ENCODE measurements at places on chromosomes 2 and 18. TPM values are rescaled to one million over a fixed set of nuclear protein-coding genes. Genes with fewer than 3 reads are reported as not detected.

DNA sequence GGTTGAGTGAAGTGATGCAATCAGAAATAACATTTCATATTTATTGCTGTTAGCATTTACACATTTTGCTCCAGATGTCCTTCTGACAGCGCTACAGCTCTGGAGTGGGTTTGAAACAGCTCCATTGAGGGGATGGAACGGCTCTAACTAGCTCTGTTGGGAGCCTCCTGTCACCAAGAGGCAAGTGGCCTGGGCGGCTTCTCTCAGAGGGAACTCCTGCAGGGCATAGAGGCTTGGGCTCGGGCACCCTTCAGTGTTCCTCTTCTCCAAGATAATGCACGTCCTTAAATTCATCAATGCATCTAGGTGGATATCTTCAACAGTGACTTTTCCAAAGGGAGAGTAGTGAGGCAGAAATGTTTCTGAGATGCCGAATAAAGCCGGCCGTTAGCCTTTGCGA, 122.5 kb downstream of the CNTNAP5 start:
- H3K4me3 ChIP-seq: no peak overlapping the region
- no peaks in the 10 kb centered on the region for H3K36me3 ChIP-seq
- no peaks in the 10 kb centered on the region for H3K4me1 ChIP-seq
- H3K27me3 ChIP-seq: no peaks in the 10 kb centered on the region
- no peak for DNase-seq

- no peak overlapping the region for H3K27ac ChIP-seq
- no peaks in the 10 kb centered on the region for H3K36me3 ChIP-seq
- no peaks in the 10 kb centered on the region for H3K4me1 ChIP-seq
- H3K27me3 ChIP-seq: no peaks in the 10 kb centered on the region
- H3K4me3 ChIP-seq: no peak overlapping the region
Measured at GRCh38 chr2:143675021-143675420, 545.8 kb downstream of the ARHGAP15 start.

- no peaks in the 10 kb centered on the region for H3K36me3 ChIP-seq
- H3K4me3 ChIP-seq: no peak overlapping the region
- H3K4me1 ChIP-seq: no peaks in the 10 kb centered on the region
Measured at GRCh38 chr2:239604861-239605260, 204.0 kb upstream of the HDAC4 start.

GRCh38 chr18:11859903-11860407, 8.7 kb downstream of the CHMP1B start:
- no peaks in the 10 kb centered on the region for H3K36me3 ChIP-seq
- no peaks in the 10 kb centered on the region for H3K27me3 ChIP-seq
- H3K27ac ChIP-seq: peak overlapping the region; percentile 70
- DNase-seq: peak; percentile 66
- no peak overlapping the region for H3K4me3 ChIP-seq
- peaks cover 44% of the 10 kb centered on the region for H3K4me1 ChIP-seq

GRCh38 chr2:42787424-42787787, 5.0 kb downstream of the HAAO start:
- H3K27me3 ChIP-seq: no peaks in the 10 kb centered on the region
- no peak for DNase-seq
- no peak overlapping the region for H3K4me3 ChIP-seq
- peaks cover under 1% of the 10 kb centered on the region for H3K4me1 ChIP-seq
- no peak overlapping the region for H3K27ac ChIP-seq
- H3K36me3 ChIP-seq: no peaks in the 10 kb centered on the region

- H3K36me3 ChIP-seq: no peaks in the 10 kb centered on the region
- no peaks in the 10 kb centered on the region for H3K27me3 ChIP-seq
- H3K4me3 ChIP-seq: no peak overlapping the region
- H3K27ac ChIP-seq: no peak overlapping the region
Measured at GRCh38 chr18:51647346-51647745, 449.9 kb upstream of the MEX3C start.

Gene NCKAP5
- 1.2 TPM for total RNA-seq

GRCh38 chr2:182207049-182207746, 219.6 kb downstream of the PDE1A start:
- no peaks in the 10 kb centered on the region for H3K4me1 ChIP-seq
- H3K4me3 ChIP-seq: no peak overlapping the region
- no peaks in the 10 kb centered on the region for H3K27me3 ChIP-seq
- no peak overlapping the region for H3K27ac ChIP-seq
- DNase-seq: no peak
- H3K36me3 ChIP-seq: no peaks in the 10 kb centered on the region

DNA sequence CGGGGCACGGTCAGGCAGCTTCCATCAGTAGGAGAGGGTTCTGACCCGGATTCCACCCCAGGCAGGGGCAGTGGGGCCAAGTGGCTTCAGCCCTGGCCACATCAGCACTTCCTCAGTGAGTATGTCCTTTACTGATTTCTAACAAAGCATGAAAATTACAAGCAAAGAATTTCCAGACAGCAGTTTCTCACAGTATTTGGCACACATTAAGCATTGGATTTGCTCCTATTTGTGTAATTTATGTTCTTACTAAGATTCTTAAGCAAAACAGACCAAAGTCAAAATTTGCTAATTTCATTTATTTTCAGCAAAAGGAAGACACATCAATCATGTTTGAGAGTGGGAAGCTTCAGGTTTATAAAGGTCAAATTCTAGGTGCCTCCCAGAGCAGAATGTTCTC, 73.3 kb upstream of the NFATC1 start:
- no peaks in the 10 kb centered on the region for H3K36me3 ChIP-seq
- H3K4me1 ChIP-seq: no peaks in the 10 kb centered on the region
- no peak for DNase-seq
- no peaks in the 10 kb centered on the region for H3K27me3 ChIP-seq

DNA sequence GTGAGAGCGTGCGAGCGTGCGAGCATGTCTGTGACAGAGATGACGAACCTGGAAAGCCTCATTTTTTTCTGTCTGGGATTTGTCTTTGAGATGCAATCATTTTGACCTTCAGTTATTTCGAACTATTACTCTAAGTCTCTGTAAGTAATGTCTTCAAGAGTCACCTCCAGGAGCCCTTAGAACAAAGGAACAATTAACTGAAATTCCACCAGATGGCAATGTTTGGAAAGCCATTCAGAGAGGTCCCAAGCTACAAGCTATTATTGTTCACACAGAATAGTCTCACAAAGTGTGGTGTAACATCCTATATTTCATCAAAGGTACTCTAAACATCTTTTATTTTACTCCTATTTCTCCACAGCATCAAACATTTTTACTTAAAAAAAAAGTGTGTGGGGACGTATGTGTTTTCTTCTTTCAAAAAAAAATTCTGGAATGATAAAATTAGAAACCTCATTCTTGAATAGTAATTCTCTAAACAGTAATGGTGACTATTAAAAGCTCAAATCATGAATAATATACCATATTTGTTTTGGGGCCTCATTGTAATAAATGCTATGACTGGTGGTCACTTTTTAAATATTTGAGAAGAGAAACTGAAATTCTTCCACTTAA, 35.1 kb upstream of the MAPRE2 start:
- H3K27me3 ChIP-seq: no peaks in the 10 kb centered on the region
- no peaks in the 10 kb centered on the region for H3K36me3 ChIP-seq
- H3K4me1 ChIP-seq: no peaks in the 10 kb centered on the region
- no peak overlapping the region for H3K27ac ChIP-seq
- no peak overlapping the region for H3K4me3 ChIP-seq
- DNase-seq: no peak

Gene REEP1
- total RNA-seq: 0.78 TPM

Data from SJSA1 (cell line).